Muscle of arm (tissue), 14 donors: ENCODE measurements at places on chromosomes 2 and 18.

DNA sequence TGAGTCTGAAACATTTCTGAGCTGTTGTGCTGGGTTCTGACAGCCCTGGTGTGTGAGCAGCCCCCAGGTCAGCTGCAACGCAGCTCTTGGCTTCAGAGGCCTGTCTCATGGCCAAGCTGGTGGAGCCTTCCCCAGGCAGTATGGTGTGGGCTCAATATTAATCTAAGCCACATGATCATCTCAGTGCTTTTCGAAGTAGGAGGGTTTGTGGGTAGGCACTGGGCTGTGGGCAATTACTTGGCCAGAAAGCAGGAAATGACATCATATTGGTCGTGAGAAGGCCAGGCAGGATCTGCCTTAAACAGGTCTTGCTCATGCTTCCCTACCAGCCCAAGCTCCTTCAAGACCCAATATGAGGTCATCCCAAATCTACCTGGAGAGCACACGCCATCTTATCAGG, 26.9 kb downstream of the LOXHD1 start:
- DNase-seq: no peak

DNA sequence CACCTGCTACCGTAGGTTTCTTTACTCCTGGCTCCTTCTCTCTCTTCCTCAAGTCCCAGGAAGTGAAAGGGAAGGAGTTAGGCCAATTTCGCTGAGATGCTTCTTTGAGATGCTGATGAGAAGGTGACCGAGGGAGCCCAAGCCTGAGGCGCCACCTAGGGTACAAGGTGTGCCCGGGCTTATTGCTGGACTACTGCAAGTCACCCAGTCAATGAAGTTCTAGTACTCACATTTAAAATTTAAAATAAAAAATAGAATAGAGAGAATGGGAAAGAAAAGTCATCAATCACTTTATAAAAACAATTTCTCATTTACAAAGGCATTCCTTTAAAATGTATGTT, 45.3 kb downstream of the ACAA2 start:
- peak; percentile 77 for DNase-seq

GRCh38 chr2:43605079-43605655, 9.3 kb upstream of the THADA start:
- no peak for DNase-seq

DNA sequence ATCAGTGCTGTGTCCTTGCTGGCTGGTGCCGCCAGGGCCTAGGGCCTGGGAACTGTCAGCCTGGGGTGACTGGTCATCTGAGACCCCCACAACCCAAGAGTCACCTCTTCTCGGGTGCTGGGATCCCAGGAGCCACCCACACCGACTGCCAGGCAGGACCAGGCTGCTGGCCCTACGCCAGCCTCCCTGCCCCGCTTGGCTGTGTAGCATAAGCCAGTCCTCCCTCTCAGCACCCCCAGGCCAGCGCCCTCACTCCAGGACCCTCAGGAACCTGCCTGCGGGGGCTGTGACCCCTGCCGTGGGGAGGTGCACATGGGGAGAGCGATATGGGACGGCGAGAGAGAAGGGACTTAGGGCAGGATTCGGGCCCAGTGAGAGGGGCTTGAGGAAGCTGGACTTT, 9.5 kb downstream of the ARHGEF4 start:
- DNase-seq: no peak

DNA sequence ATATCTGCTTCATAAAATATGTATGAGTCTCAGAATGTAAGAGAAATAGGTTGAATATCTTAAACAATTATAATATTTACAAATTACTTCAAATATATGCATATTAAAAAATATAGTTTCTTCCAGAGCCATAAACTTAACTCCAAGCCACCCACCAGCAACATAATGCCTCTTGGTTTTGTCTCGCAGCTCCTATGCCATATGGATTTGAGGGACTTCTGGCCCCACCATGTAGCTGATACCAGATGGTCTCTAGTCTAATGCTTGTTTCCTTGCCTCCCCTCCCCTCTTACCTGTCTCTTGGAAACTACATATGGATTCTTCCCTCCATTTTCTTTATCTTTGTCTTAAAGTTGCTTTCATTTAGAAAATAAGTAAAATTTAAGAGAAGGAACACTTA, 114.3 kb downstream of the GCA start:
- DNase-seq: no peak

- DNase-seq: no peak
Measured at GRCh38 chr2:159009940-159010339, 41.5 kb downstream of the TANC1 start.

- no peak for DNase-seq
Measured at GRCh38 chr18:12654971-12655370, 2.9 kb downstream of the SPIRE1 start.

DNA sequence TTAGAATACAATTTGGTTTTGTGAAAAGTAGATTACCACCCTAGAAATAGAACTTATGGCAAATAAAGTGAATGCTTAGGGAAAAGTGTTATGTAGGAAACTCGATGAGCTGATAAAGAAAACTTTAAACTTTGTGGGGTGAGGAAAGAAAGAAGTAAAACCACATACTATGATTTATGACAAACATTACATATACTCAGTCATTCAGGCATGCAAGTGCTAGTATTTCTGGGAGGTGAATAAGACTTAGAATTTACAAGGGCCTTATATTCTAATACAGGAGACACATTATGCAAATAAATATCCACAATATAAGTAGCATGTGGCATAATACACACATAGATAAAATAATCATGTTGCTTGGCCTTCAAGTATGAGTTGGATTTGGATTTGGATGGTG, 618.1 kb downstream of the XIRP2 start:
- no peak for DNase-seq

- DNase-seq: no peak
Measured at GRCh38 chr18:3104190-3105054, 91.5 kb upstream of the LPIN2 start.

DNA sequence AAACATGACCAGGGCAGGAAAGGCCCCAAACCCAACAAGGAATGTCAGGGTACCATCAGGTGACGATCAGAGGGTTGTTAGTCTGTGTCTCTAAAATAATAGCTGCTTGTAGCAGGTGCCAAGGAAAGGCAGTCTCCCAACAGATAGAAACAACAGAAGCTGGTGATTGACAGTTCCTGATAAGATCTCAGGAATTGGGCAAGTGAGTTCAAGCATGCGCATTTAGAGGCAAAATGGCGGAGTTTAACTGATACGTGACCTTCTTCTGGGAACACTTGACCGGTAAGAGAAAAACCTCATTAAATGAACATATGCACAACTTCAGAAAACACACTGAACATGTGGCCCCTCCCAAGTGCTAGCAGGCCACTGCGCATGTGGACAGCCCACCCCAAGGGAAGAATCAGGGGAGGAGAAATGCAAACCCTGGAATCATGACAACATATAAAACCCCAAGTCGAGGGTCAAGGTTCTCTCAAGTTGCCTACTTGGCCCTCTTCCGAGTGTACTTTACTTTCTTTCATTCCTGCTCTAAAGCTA, 664.9 kb downstream of the KCNJ3 start:
- no peak for DNase-seq

- no peak for DNase-seq
Measured at GRCh38 chr2:189363559-189363958, 77.7 kb upstream of the WDR75 start.

GRCh38 chr2:29962922-29963321, 41.5 kb upstream of the ALK start:
- DNase-seq: no peak

GRCh38 chr2:100106460-100106859, 35.9 kb downstream of the AFF3 start:
- DNase-seq: peak; percentile 46

GRCh38 chr18:56083097-56083521, 495.1 kb upstream of the TCF4 start:
- peak; percentile 98 for DNase-seq

DNA sequence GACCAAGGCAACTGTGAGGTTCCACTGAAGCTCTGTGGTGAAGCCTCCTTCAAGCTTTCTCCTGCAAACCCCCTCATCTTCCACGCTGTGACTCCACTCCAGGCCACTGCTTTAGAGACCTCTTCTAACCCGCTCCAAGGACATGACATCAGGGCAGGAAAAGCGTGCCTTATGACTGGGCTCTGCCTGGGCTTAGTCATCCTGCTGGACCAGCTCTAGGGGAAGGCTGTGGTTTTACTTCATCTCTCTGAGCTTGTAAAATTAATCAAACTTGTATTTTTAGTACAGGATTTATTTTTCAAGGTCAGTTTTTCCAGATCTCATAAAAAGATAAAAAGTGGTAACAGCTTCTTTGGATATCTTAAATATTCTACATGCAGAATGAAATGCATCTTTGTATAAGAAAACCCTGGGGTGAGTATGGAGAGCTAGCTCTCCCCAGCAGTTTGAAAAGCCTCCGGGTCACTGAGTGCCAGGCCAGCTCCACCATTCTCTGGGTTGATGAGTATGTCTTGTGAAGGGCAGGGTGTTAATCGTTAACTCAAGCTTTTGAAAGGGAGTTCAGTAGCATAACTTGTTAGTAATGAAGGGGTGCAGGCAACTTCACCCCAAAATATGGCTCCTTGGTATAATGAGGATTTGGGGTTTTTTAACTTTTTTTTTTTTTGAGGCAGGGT, 33.1 kb upstream of the YPEL5 start:
- no peak for DNase-seq

- peak; percentile 76 for DNase-seq
Measured at GRCh38 chr18:9413576-9413975, 61.7 kb upstream of the RALBP1 start.

DNA sequence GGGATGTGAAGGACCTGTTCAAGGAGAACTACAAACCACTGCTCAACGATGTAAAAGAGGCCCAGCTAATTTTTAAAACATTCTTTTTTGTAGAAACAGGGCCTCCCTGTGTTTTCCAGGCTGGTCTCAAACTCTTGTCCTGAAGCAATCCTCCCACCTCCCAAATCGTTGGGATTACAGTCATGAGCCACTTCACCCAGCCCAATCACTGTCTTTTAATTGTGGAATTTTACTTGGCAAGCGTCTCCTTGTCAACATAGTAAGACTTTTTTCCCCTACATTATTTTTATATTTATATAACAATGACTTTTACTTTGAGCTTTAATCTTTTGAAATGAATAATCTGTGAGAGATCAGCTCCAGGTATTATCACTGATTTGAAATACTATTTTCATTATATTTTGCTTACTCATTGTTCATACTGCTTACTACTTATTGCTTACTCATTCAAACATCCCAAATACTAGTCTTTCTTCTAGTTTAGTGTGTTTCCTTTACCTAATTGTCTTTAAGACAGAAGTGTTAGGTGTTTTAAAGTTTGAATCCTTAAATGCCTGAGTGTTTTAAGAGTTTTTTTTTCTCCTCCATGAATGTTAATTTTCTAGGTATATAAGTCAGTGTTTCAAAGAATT, 48.9 kb downstream of the PTPN4 start:
- DNase-seq: no peak

GRCh38 chr2:37780387-37780676, 108.9 kb upstream of the CDC42EP3 start:
- no peak for DNase-seq
